ENCODE measurements at places on chromosomes 7 and 10. TPM values are rescaled to one million over a fixed set of nuclear protein-coding genes. Genes with fewer than 3 reads are reported as not detected.

Gene ZFYVE27
- polyA plus RNA-seq: 23.3 TPM

Gene ZNF722
- not detected for polyA plus RNA-seq

Gene RPEL1
- polyA plus RNA-seq: not detected

Gene LZTS2
- 47.3 TPM for polyA plus RNA-seq

Gene HOXA9
- 36.7 TPM for polyA plus RNA-seq

Gene WNT8B
- 0.60 TPM for polyA plus RNA-seq

Gene COL13A1
- 4.0 TPM for polyA plus RNA-seq

Gene RBP4
- polyA plus RNA-seq: 24.3 TPM

Gene CALCR
- polyA plus RNA-seq: 0.97 TPM

Gene CNPY1
- not detected for polyA plus RNA-seq

Gene KLLN
- polyA plus RNA-seq: 0.82 TPM

Gene MBL2
- not detected for polyA plus RNA-seq

Gene SPDYE6
- polyA plus RNA-seq: not detected

Gene MRM2
- polyA plus RNA-seq: 25.6 TPM

- no peak for DNase-seq
- no peaks in the 10 kb centered on the region for H3K4me1 ChIP-seq
- H3K4me3 ChIP-seq: no peak overlapping the region
- H3K27me3 ChIP-seq: no peaks in the 10 kb centered on the region
- no peaks in the 10 kb centered on the region for H3K36me3 ChIP-seq
Observed at GRCh38 chr7:113013761-113014449, 72.7 kb downstream of the GPR85 start.

- H3K27ac ChIP-seq: no peak overlapping the region
- DNase-seq: no peak
- no peaks in the 10 kb centered on the region for H3K4me1 ChIP-seq
- peaks cover 13% of the 10 kb centered on the region for H3K36me3 ChIP-seq
- no peak overlapping the region for H3K4me3 ChIP-seq
- no peaks in the 10 kb centered on the region for H3K27me3 ChIP-seq
Observed at GRCh38 chr7:138542183-138542582, 82.1 kb downstream of the TRIM24 start.

DNA sequence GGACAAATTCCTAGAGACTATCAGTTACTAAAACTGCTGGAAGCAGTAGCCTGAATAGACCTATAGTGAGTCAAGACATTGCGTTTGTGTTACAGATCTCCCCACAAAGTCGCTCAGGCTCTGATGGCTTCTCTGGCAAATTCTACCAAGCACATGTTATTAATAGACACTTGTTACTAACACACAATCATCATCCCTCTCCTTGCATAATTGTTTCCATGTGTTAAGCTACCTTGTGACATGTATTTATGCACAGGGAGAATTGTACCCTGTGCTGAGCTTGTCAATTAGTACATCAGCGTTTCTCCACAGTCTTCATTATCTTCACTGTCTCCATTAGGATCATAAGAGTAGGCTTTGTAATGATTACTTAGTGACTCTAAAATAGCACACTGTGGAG is 31.2 kb downstream of the DYNC2I1 start:
- H3K27ac ChIP-seq: no peak overlapping the region
- no peak for DNase-seq
- peaks cover 2% of the 10 kb centered on the region for H3K36me3 ChIP-seq
- H3K4me3 ChIP-seq: no peak overlapping the region

- H3K27me3 ChIP-seq: no peaks in the 10 kb centered on the region
- DNase-seq: no peak
- H3K4me3 ChIP-seq: no peak overlapping the region
- no peaks in the 10 kb centered on the region for H3K4me1 ChIP-seq
- no peak overlapping the region for H3K27ac ChIP-seq
Observed at GRCh38 chr10:115171392-115171960, 78.3 kb downstream of the ATRNL1 start.

DNA sequence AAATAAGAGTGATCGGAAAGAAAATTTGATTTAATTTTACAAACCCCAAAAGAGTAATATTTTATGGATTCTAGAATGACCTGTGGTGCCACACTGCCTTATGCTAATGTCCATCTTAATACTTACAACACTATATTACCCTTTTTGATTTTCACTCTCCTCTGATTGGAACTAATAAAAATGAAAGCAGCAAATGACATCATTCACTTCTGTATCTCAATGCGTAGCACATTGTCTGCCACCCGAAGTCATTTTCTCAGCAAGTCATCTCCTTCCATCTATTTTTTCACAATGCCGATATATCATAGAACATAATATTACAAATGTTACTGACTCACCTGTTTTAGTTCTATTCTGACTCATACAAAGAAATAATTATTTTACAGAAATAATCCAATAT is 127.5 kb upstream of the PCLO start:
- no peaks in the 10 kb centered on the region for H3K27me3 ChIP-seq
- H3K4me1 ChIP-seq: no peaks in the 10 kb centered on the region
- H3K27ac ChIP-seq: no peak overlapping the region
- no peak overlapping the region for H3K4me3 ChIP-seq
- no peaks in the 10 kb centered on the region for H3K36me3 ChIP-seq
- DNase-seq: no peak

- H3K4me3 ChIP-seq: peak overlapping the region; percentile 52
- no peak overlapping the region for H3K27ac ChIP-seq
- H3K4me1 ChIP-seq: peaks cover 6% of the 10 kb centered on the region
- peak; percentile 31 for DNase-seq
- H3K27me3 ChIP-seq: peaks cover 5% of the 10 kb centered on the region
- H3K36me3 ChIP-seq: no peaks in the 10 kb centered on the region
Observed at GRCh38 chr10:52314822-52315552, 906 bp downstream of the DKK1 start.

DNA sequence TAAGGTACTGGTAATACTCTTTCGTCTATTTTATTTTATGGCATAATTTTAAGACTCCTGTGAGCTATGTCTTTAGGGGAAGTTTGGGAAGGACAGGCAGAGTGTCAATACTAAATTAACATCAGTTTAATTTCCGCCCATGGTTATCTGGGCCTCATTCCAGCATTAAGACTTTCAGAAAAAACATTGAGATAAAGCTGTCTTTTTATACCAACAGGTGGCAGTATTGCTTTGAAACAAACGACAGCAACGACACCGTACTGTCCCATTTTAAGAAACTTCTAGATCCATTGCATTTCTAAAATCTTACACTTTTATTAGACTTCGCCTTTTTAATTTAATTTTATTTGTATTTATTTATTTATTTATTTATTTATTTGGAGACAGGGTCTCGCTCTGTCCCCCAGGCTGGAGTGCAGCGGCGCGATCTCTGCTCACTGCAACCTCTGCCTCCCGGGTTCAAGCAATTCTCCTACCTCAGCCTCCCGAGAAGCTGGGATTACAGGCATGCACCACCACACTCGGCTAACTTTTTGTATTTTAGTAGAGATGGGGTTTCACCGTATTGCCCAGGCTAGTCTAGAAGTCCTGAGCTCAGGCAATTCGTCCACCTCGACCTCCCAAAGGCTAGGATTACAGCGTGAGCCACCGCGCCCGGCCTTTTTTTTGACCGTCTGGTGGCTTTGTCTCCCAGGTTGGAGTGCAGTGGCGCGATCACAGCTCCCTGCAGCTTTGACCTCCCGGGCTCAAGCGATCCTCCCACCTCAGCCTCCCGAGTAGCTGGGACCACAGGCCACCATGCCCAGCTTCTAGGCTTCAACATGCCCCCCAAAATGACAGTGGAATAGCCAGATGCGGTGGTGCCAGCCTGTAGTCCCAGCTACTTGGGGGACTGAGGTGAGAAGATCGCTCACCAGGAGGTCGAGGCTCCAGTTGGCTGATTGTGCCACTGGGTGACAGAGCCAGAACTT is 78.7 kb upstream of the C1GALT1 start:
- no peaks in the 10 kb centered on the region for H3K36me3 ChIP-seq
- H3K4me3 ChIP-seq: no peak overlapping the region
- H3K27ac ChIP-seq: no peak overlapping the region
- no peaks in the 10 kb centered on the region for H3K27me3 ChIP-seq
- DNase-seq: peak; percentile 67
- H3K4me1 ChIP-seq: no peaks in the 10 kb centered on the region

GRCh38 chr10:128850647-128851046 is 616.4 kb upstream of the MGMT start:
- H3K36me3 ChIP-seq: no peaks in the 10 kb centered on the region
- H3K27ac ChIP-seq: no peak overlapping the region
- no peak for DNase-seq
- no peaks in the 10 kb centered on the region for H3K27me3 ChIP-seq

GRCh38 chr7:86149024-86149665 is 494.6 kb upstream of the GRM3 start:
- H3K36me3 ChIP-seq: no peaks in the 10 kb centered on the region
- H3K4me1 ChIP-seq: no peaks in the 10 kb centered on the region
- H3K27me3 ChIP-seq: no peaks in the 10 kb centered on the region
- no peak for DNase-seq
- H3K4me3 ChIP-seq: no peak overlapping the region

GRCh38 chr7:120725376-120726039 is 132.4 kb downstream of the TSPAN12 start:
- no peak overlapping the region for H3K27ac ChIP-seq
- H3K4me3 ChIP-seq: no peak overlapping the region
- no peaks in the 10 kb centered on the region for H3K27me3 ChIP-seq
- no peak for DNase-seq

- no peaks in the 10 kb centered on the region for H3K27me3 ChIP-seq
- no peak overlapping the region for H3K27ac ChIP-seq
- H3K4me3 ChIP-seq: no peak overlapping the region
- no peaks in the 10 kb centered on the region for H3K4me1 ChIP-seq
Observed at GRCh38 chr7:158312789-158313188, 274.8 kb downstream of the PTPRN2 start.

GRCh38 chr10:20303453-20304152 is 487.4 kb downstream of the PLXDC2 start:
- H3K4me3 ChIP-seq: no peak overlapping the region
- H3K36me3 ChIP-seq: no peaks in the 10 kb centered on the region
- H3K27ac ChIP-seq: no peak overlapping the region
- no peak for DNase-seq
- no peaks in the 10 kb centered on the region for H3K4me1 ChIP-seq

GRCh38 chr10:131437556-131438475 is 126.3 kb upstream of the TCERG1L start:
- H3K36me3 ChIP-seq: no peaks in the 10 kb centered on the region
- H3K4me1 ChIP-seq: no peaks in the 10 kb centered on the region
- no peak overlapping the region for H3K27ac ChIP-seq

- H3K4me1 ChIP-seq: no peaks in the 10 kb centered on the region
- no peaks in the 10 kb centered on the region for H3K27me3 ChIP-seq
- H3K4me3 ChIP-seq: no peak overlapping the region
- H3K36me3 ChIP-seq: no peaks in the 10 kb centered on the region
Observed at GRCh38 chr10:77175631-77176222, 461.9 kb downstream of the KCNMA1 start.

- no peak for DNase-seq
- no peaks in the 10 kb centered on the region for H3K27me3 ChIP-seq
- no peak overlapping the region for H3K27ac ChIP-seq
Observed at GRCh38 chr10:30056281-30056680, 3.1 kb downstream of the JCAD start.

- no peaks in the 10 kb centered on the region for H3K36me3 ChIP-seq
- DNase-seq: peak; percentile 72
- peak within 1 kb of the TSS; percentile 87 for H3K4me3 ChIP-seq
- no peaks in the 10 kb centered on the region for H3K4me1 ChIP-seq
- no peaks in the 10 kb centered on the region for H3K27me3 ChIP-seq
- H3K27ac ChIP-seq: peak within 1 kb of the TSS; percentile 88
Observed at GRCh38 chr10:93482145-93482834, at the start of gene MYOF. TSS of gene MYOF (minus strand) at chr10:93482334. CDS start at chr10:93482194, 140 bp downstream.
